ENCODE measurements at places on chromosomes 12 and 14.

- no peak for DNase-seq
Observed at GRCh38 chr12:68468036-68468435, 135.9 kb upstream of the MDM1 start.

GRCh38 chr14:104137297-104138097 lies 890 bp upstream of the KIF26A start:
- DNase-seq = peak; percentile 43

- no peak for DNase-seq
Observed at GRCh38 chr14:75519826-75520728, 2.2 kb upstream of the BATF start.

GRCh38 chr12:120961604-120962531 lies 16.5 kb upstream of the HNF1A start:
- DNase-seq = no peak

DNA sequence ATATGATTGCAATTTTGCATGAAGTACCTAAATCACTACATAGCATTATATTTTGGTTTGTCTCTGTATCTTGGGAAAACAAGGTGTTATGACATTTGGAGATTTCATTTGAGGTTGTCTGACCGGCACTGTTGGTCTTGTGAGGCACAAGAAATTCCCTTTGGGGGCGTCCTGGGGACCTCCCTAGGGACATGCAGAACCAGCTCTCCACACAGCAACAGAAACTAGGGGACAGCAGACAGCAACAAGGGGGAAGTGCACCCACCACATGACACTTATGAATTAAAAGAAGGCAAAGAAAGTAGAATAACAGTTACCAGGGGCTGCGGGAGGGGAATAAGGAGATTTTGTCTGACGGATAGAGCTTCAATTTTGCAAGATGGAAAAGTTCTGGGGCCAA lies 14.4 kb downstream of the DDX54 start:
- DNase-seq = no peak

DNA sequence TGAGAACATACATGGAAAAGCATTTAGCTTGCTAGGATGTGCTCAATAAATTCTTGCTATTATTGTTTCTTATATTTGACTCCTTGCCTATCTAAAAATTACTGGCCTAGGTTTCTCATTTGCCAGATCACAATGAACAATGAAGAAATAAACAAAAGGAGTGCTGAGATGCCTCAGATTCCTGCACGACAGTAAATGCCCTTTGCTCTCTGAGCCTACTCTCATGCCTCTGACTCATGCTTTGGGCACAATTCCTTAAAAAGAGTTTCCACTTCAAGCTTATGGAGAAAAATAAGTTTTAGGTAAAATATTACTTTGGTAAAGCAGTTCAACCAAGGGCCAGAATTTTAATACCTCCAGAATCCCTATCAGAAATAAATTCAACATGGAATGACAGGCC lies 30.9 kb downstream of the GRIN2B start:
- no peak for DNase-seq

DNA sequence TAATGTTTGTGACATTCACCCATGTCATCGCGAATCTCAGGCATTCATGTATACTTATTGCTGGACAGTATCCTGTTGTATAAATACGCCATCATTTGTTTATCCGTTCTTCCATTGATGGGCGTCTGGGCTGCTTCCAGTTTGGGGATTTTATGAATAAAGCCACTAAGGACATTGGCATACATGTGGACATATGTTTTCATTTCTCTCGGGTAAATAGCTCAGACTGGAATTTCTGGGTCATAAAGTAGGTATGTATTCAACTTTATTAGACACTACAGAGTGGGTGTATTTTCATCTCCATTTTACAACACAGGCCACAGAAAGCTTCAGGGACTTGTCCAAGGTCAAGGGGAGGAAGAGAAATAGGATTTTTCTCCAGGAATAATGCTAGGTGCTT lies 48.9 kb downstream of the HRK start:
- no peak for DNase-seq

- DNase-seq = no peak
Observed at GRCh38 chr12:85405262-85405661, 125.2 kb downstream of the ALX1 start.

GRCh38 chr14:86756521-86757190 lies 1226.7 kb downstream of the FLRT2 start:
- DNase-seq = no peak

GRCh38 chr14:89589400-89590118 lies 172.5 kb upstream of the FOXN3 start:
- no peak for DNase-seq

DNA sequence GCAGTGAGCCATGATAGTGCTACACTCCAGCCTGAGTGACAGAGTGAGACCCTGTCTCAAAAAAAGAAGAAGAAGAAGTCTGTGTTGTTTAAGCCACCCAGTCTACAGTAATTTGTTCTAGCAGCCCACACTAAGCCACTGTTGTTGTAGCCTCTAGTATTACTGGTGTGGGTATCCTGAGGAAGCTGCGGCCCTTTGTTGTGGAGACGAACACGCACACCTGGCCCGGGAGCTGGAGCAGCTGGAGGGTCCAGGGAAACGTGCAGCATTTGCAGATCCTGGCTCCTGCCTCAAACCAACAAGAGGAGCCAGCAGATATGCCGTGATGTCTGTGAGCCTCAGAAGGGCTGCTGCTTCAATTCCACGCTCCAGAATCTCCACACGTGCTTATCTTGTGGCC lies 65.3 kb downstream of the MAP1LC3B2 start:
- DNase-seq = no peak

DNA sequence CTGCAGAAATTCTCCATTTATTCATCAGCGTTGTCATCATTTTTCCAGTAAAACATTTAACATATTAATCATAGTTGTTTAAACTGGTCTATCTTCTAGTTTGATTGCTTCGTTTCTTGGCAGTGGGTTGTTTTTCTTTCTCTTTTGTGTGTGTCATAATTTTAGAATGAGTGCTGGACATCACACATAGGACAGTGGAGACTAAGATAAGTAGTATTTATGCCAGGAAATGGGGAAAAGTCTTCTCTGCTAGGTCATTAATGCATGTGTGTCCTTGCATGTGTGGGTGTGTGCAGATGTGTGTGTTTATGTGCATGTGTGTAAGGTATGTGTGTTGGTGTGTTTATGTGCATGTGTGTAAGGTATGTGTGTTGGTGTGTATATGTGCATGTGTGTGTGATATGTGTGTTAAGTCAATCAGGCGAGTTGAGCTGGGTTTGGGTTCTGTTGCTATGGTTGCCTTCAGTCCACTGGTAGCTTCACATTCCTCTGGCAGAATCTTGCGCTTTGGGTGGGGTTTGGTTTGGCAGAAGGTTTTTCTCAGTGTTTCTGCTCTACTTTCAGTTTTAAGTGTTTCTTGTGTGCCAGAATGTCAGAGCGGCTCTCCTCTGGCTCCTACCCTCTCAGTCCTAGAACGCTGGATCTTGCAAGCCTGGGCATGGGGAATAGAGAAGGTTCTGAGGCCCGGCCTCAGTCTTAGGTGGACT lies 7.8 kb upstream of the ADGRD1 start:
- DNase-seq = no peak

All from stimulated activated CD8-positive, alpha-beta memory T cell treated with anti-CD3 and anti-CD28 coated beads, Interleukin-7, amount 100 ng/mL, for 48 hours (primary cell).